ENCODE measurements at places on chromosomes 12 and 14. TPM values are rescaled to one million over a fixed set of nuclear protein-coding genes. Genes with fewer than 3 reads are reported as not detected.
A peak's percentile ranks its signal among the peaks of the same experiment; 100 is the strongest.

IFT81 gene
- total RNA-seq = 29.0 TPM

- no peaks in the 10 kb centered on the region for H3K36me3 ChIP-seq
- H3K27me3 ChIP-seq = no peaks in the 10 kb centered on the region
- no peak overlapping the region for H3K4me3 ChIP-seq
- H3K4me1 ChIP-seq = no peaks in the 10 kb centered on the region
- no peak for DNase-seq
- no peak overlapping the region for H3K27ac ChIP-seq
Observed at GRCh38 chr12:109952873-109953272, 43.3 kb downstream of the GIT2 start.

GRCh38 chr12:9692909-9693308 is 23.4 kb downstream of the CLEC2D start:
- H3K4me3 ChIP-seq = no peak overlapping the region
- DNase-seq = no peak
- no peak overlapping the region for H3K27ac ChIP-seq
- no peaks in the 10 kb centered on the region for H3K36me3 ChIP-seq
- no peaks in the 10 kb centered on the region for H3K27me3 ChIP-seq

DNA sequence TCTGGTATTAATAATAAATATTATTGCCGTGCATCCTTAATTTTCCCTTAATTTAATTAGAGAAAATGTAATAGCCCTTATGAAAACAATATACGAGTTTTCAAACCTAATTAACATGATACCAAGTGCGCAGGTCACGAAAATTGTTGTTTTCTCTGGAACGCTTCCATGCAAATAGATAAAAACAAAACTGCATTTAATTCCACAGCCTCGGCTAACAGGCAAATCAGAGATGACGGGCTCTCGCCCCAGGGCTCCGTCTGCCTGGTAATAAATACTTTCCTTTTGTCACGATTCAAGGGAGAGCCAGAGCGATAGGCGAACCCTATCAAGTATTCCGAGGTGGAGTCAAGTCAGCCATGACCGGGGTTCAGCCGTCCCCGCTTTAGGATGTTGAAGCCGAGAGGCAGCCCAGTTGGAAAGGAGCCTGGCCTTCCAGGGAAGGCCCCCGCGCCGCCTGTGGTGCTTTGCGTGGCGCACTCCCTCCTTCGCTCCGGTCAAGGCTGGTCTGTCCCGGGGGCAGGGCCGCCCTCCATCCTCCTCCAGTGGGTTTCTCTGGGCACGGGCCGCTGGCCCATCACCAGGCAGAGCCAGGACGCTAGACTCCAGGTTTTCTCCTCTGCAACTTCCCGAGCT is 137.8 kb upstream of the GSC start:
- no peak for DNase-seq
- H3K27me3 ChIP-seq = no peaks in the 10 kb centered on the region
- H3K4me3 ChIP-seq = peak overlapping the region; percentile 24
- H3K4me1 ChIP-seq = no peaks in the 10 kb centered on the region
- H3K36me3 ChIP-seq = no peaks in the 10 kb centered on the region
- no peak overlapping the region for H3K27ac ChIP-seq

RBP5 gene
- total RNA-seq = 2.4 TPM

- H3K36me3 ChIP-seq = no peaks in the 10 kb centered on the region
- H3K4me3 ChIP-seq = no peak overlapping the region
- no peak for DNase-seq
- no peak overlapping the region for H3K27ac ChIP-seq
- no peaks in the 10 kb centered on the region for H3K4me1 ChIP-seq
Observed at GRCh38 chr12:58458102-58458501, 462.2 kb downstream of the LRIG3 start.

SLCO1B1 gene
- not detected for total RNA-seq

- H3K4me1 ChIP-seq = no peaks in the 10 kb centered on the region
- no peak overlapping the region for H3K4me3 ChIP-seq
- H3K36me3 ChIP-seq = no peaks in the 10 kb centered on the region
- no peak for DNase-seq
- no peaks in the 10 kb centered on the region for H3K27me3 ChIP-seq
- no peak overlapping the region for H3K27ac ChIP-seq
Observed at GRCh38 chr12:107125833-107126232, 32.5 kb upstream of the CRY1 start.

DNA sequence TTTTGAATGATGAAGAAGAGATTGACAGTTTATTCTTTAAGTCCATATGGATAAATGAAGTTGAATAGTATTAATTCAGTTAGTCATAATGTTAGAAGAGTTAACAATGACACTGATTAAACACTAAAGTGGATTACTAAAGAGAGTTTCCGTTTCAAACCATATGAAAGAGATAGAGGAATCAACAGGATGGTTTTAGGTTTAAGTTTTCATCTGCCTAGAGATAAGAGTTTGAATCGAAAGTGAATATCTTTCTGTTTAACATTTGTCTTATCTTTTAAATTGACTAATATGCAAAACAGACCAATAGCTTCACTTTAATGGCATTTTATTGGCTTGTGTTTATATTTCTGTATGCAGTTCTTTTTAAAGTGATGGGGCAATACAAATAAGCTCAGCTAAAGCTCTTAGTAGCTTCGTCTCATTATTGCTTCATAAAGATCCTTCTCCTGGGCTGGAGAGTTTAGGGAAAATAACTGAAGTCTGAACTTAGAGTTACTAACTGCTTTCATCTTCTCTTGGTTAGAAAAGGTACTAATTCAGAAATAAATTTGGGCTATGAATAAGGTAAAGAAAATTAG is 66.0 kb downstream of the MIPOL1 start:
- H3K27me3 ChIP-seq = no peaks in the 10 kb centered on the region
- H3K27ac ChIP-seq = no peak overlapping the region
- DNase-seq = no peak
- no peak overlapping the region for H3K4me3 ChIP-seq
- H3K36me3 ChIP-seq = no peaks in the 10 kb centered on the region

NKX2-8 gene
- not detected for total RNA-seq

DNA sequence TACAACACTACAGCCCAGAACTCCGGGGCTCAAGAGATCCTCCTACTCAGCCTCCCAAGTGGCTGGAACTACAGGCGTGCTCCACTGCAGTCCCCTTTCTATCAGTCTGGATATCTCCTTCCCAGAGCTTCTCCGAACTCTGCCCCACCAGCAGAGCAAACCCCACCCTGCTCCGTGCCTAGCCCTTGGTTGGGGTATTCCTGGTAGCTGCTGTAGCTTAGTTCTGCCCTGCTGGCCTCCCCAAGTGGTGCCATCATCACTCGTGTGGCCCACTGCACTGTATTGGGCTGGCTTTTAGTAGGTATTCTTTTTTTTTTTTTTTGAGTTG is 9.5 kb downstream of the HSP90AA1 start:
- no peaks in the 10 kb centered on the region for H3K27me3 ChIP-seq
- no peaks in the 10 kb centered on the region for H3K36me3 ChIP-seq
- no peaks in the 10 kb centered on the region for H3K4me1 ChIP-seq
- no peak overlapping the region for H3K4me3 ChIP-seq
- no peak for DNase-seq

LRP1-AS gene
- total RNA-seq = not detected

USP44 gene
- 5.6 TPM for total RNA-seq

DNA sequence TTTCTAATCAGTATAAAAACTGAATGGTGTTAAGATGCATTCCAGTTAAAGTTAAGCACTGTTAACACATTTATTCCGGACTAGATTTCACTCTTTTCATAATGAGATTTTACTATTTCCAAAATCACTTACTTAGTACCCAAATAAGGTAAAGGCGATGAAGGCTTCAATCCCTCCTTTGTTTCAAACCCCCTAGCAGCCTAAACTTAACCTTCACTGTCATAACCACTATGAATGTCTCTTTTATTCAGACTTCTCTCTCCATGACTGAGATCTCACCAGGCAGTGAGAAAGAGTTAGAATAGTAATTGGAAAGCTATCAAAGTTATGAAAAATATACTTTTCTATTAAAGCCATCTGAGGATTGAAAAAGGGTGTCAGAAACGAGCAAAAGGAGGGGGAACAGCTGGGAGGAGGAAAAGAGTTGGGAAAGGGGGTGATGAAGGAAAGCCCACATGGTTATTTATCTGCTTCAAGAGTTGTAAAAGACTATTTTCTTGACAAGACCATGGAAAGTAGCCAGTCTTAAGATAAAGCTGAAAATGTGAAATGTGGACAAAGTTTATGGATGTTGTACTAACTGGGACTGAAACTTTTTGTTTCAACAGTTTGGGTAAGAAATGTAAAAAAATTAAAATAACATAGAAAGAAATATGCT is 11.7 kb downstream of the EPS8 start:
- peak overlapping the region; percentile 40 for H3K27ac ChIP-seq
- no peaks in the 10 kb centered on the region for H3K4me1 ChIP-seq
- no peaks in the 10 kb centered on the region for H3K27me3 ChIP-seq
- no peaks in the 10 kb centered on the region for H3K36me3 ChIP-seq
- no peak overlapping the region for H3K4me3 ChIP-seq

SLC22A17 gene
- total RNA-seq = 49.4 TPM

GRCh38 chr14:71620401-71620800 is 311.8 kb upstream of the RGS6 start:
- no peak for DNase-seq
- no peaks in the 10 kb centered on the region for H3K36me3 ChIP-seq
- no peak overlapping the region for H3K27ac ChIP-seq
- H3K4me1 ChIP-seq = no peaks in the 10 kb centered on the region

CACNA1C gene
- total RNA-seq = 18.9 TPM

GRCh38 chr12:95789126-95790032 is 1.2 kb downstream of the NTN4 start:
- H3K36me3 ChIP-seq = no peaks in the 10 kb centered on the region
- H3K27ac ChIP-seq = peak overlapping the region; percentile 55
- peaks cover 4% of the 10 kb centered on the region for H3K4me1 ChIP-seq
- peak; percentile 16 for DNase-seq
- peak overlapping the region; percentile 49 for H3K4me3 ChIP-seq

DNA sequence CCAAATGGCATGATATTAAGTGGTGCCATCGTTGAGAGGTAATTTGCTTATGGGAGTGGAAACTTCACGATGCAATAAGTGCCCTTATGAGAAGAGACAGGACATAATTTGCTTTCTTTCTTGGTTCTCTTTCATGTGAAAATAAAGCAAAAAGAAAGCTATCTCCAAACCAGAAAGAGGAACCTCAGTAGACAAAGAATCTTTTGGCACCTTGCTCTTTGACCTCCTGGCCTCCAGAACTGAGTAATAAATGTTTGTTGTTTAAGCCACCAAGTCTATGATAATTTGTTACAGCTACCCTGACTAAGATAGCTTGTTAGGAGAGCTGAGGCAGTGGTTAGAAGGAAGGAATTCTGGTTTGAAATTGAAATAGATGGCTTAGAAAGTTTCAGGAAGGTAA is 39.6 kb downstream of the CCER1 start:
- no peak overlapping the region for H3K4me3 ChIP-seq
- no peaks in the 10 kb centered on the region for H3K36me3 ChIP-seq
- H3K27me3 ChIP-seq = no peaks in the 10 kb centered on the region
- no peaks in the 10 kb centered on the region for H3K4me1 ChIP-seq
